Regular cardiac myocyte (primary cell): ENCODE measurements at places on chromosomes 3 and 15. TPM values are rescaled to one million over a fixed set of nuclear protein-coding genes. Genes with fewer than 3 reads are reported as not detected.

Gene MYNN
- 21.1 and 23.6 TPM in 2 replicates for total RNA-seq

Gene AP3S2
- total RNA-seq: 46.8 and 75.0 TPM in 2 replicates

Gene ZIC4
- not detected in 2 replicates for total RNA-seq

Gene OIP5
- total RNA-seq: 2.3 and 14.6 TPM in 2 replicates

Gene PYDC2
- not detected in 2 replicates for total RNA-seq

Gene SIDT1
- total RNA-seq: 0.28 and 0.77 TPM in 2 replicates

Gene TMEM207
- not detected in 2 replicates for total RNA-seq

Gene UBA7
- 24.7 and 55.2 TPM in 2 replicates for total RNA-seq

Gene UBP1
- 60.9 and 84.9 TPM in 2 replicates for total RNA-seq
